ENCODE measurements at places on chromosomes 4 and X. TPM values are rescaled to one million over a fixed set of nuclear protein-coding genes. Genes with fewer than 3 reads are reported as not detected.

The F8A1 gene
- 25.0 TPM for total RNA-seq

The TMPRSS11A gene
- total RNA-seq = not detected

The GPR119 gene
- not detected for total RNA-seq

The HDX gene
- total RNA-seq = 2.7 TPM

DNA sequence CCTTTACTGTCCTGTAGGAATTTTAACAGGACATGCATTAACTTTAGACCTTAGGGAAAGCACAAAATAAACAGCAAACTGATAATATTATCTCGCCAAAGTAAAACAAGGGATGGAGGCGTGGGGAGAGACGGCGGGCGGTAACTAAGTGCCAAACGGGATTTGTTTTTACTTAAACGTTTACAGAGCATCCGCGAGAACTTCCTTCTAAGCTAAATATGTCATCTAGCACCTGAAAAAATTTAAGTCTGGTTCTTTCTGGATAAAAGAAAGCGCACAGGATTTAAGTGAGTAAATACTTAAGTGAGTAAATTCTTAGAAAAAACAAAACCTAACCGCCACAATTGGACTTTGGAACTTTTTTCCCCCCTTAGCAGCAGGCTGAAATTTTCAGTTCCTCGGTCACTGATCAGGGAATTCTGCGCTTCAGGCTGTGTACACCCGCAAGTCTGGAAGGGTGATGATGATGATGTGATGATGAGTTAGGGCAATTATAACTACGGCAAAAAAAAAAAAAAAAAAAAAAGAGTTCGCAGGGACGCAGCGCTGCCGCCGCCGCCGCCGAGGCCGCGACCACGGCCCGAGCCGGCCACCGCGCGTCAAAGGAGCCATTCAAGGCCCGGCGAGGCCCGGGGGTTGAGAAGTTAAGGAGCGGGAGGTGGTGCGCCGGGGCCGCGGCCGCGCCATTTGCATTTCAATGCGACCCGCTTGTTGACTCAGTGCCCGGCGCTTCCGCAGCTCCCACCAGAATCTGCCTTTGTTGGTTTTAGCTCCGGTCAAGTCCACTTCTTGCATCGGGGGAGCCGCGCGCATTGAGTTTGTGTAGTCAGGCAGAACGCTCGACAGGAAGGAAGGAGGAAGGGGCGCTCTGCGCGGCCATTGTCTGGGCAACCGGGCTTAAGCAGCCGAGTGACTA is 108.8 kb downstream of the SPRY1 start:
- peak; percentile 74 for DNase-seq

GRCh38 chr4:41322617-41323016 is 65.9 kb downstream of the UCHL1 start:
- no peak for DNase-seq

GRCh38 chr4:106017975-106018374 is 122.7 kb downstream of the NPNT start:
- no peak for DNase-seq

DNA sequence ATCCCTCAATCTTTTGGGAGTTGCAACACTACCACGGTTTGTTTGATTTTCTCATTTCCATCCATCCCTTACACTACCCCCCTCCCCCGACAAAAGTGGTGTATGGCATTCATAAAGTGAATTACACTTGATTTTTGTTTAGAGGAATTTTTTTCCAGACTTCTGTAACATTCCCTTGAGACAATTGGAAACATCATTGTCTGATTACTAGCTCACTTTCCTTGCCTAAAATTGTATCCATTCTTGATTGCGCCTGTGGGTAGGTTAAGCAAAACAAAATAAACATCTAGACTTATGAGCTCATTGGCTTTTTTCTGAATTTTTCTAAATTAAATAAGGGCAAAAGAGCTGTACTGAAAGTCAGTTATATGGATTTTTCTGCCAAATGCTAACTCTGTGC is 3.5 kb downstream of the GPC3 start:
- DNase-seq = no peak

DNA sequence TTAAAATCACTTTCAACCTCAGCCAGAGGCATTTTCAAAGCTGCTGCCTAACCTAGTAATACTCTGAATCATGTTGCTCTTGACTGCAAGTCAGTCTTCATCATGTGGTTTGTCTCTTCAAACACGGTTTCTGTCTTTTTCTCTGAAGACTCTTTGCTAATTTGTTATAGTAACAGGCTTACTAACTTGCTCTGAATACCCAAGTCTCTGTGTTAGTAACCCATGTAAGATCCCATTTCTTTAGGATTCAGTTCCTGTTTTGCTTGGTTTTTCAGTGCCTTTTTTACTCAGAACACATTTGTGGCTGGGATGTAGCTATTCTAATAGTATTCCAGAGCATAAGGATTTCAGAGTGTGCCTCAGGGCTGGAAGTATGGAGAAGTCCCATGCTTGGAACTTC is 1450.6 kb upstream of the IGFBP7 start:
- DNase-seq = no peak

DNA sequence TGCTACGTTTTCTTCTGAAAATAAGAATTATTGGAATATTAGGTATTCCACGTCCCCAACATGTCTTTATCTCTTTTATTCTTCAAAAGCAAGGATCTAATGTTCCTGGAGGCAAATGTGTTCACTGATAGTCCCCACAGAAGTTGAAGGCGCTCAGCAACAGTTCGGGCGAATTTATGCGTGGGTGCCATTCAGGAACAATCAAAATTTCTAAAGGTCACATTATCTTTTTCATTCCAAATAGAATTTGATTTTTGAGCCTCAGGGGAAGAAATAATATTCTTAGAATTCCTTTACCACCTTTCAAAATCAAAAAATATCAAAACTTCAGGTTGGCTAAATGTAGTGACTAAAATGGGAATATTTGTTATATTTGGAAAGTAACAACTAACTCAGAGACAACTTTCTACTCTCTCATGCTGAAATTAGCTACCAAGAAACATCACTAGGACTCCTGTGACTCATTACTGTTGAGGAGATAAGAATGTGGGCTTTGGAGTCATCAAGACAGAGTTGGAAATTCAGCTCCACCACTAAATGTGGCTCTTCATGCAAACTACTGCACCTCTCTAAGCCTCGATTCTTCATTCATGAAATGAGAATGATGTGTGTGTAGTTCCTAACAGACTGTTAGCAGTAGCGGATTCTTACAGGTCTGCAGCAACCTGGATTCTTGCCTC is 72.3 kb upstream of the KIT start:
- DNase-seq = no peak

DNA sequence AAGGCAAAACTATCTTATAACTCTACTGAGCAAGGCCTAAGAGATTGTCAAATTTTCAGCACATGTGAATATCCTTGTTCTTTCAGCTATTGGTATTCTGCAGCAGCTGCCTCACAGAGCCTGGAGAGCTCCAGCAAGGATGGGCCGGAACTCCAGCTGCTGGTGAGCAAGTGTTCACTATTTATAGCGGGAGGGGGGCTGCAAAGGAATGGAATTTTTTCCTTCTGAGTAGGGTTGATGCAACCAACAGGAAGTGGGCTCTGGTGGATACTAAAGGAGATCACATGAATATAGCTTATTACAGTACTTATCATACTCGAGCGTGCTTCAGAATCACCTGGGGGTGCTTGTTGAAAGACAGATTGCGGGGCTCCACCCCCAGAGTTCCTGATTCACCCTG is 20.2 kb upstream of the SETD7 start:
- DNase-seq = no peak

DNA sequence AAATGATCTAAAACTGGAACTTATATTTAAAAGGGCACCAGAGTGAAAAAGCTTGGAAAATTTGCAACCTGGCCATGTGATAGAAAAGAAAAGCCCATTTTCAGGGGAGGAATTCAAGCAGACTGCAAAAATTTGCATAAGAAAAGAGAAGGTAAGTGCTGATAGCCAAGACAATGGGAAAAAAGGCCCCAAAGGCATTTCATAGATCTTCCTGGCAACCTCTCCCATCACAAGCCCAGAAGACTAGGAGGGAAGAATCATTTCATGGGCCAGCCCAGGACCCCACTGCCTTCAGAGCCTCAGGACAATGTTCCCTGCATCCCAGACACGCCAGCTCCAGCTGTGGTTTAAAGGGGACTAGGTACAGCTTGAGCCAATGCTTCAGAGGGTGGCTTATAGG is 887.3 kb upstream of the DIAPH2 start:
- DNase-seq = no peak

DNA sequence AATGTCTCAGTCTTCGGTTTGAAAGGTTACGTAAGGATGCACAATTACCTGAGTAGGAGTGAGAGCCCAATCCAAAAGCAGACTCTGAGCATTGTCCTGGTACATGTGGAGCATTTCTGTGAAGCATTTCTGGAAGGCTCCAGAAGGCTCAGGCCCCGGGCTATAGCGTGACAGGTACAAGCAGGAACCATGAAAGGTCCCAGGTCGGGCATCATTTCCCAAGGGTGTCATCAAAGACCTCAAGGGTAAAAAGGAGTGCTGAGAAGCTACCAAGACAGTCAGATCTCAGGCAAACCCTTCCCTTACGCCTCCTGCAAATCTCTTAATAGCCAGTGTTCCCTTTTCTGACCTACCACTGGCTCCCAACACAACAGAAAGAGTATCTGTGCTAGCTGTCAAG is 30.8 kb downstream of the GPC4 start:
- DNase-seq = no peak

DNA sequence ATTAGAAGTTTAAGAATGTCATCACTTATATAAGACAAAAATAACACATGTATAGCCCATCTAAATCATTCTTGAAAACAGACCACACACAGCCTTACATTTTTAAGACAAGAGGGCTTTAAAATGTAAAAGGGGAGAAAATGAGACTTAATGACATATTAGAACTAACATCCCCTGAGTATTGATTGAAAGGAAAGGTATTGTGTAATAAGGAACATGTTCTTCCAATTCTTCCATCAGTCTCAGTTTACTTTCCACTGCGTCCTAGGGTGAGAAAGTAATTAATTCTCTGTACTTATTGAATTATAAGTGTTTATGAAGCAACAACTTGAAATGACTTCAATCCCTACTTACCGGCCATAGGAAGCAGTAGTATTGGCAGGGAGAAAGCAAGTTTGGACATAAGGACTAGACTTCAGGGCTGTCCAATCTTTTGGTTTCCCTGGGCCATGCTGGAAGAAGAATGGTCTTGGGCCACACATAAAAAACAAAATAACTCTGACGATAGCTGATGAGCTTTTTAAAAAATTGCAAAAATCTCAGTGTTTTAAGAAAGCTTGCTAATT is 202.7 kb upstream of the SPRY1 start:
- no peak for DNase-seq

- DNase-seq = no peak
These were observed 174.2 kb downstream of the HHIP start for GRCh38 chr4:144820011-144820727.

- no peak for DNase-seq
These were observed 11.5 kb downstream of the SFRP2 start for GRCh38 chr4:153777421-153777820.

- peak; percentile 78 for DNase-seq
These were observed 183.7 kb upstream of the BCOR start for GRCh38 chrX:40281336-40282005.

DNA sequence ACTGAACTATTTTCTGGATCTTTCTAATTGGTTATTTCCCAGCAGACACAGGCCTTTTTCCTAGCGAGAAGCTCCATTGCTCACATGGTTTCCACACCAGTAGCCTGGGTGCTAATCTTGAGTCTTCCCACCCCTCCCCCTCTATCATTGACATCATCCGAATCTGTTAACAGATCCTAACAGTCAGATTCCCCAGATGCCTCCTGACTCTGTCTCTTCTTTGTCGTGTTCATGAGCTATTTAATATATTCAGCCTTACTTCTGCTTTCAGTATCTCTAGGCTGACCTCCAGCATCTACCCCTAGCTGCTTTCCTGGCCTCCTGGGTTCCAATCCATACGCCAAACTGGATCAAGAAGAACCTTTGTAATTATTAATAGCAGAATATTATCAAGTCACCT is 85.0 kb downstream of the CLNK start:
- DNase-seq = no peak
